Dermis blood vessel endothelial cell (primary cell): ENCODE measurements at places on chromosomes 3 and 15. TPM values are rescaled to one million over a fixed set of nuclear protein-coding genes. Genes with fewer than 3 reads are reported as not detected.

The MORF4L1 gene
- 410 and 468 TPM in 2 replicates for total RNA-seq

- DNase-seq, result no peak
Measured at GRCh38 chr15:80990955-80991354, 1.3 kb upstream of the MESD start.

GRCh38 chr3:114128231-114128630 is 50.6 kb downstream of the DRD3 start:
- DNase-seq, result peak; percentile 44

The HDC gene
- not detected in 2 replicates for total RNA-seq

DNA sequence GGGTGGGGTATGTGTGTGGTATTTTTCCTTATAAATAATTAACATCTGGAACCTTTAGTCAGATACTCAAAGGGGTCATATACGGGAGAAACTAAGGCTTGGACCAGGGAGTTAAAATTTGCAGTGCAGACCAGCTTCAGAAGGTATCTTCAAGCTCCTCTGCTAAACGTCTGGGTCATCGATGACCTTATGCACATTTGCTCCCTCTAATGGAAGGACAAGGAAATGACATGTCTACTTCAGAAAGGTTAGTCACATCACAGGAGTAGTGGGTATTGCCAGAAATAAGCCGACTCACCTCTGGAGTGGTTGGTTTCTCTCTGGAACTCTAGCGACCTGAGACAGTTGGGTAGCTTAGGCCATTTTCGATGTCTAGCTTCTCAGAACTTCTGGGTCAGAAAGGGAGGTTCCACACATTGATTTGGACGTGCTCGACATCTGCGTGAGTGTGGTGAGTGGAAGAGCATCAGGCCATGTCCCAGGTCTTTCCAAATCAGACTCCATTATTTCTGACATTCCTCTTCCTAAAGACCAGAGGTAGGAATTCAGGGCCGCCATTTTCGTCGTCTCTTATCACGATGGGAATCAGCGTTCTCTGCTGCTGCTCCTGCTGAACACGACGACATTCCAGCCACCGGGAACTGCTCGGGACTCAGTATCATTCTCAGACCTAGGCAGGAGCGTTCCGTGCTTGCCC is 31.8 kb upstream of the RASA2 start:
- DNase-seq, result peak; percentile 89

The EAF1 gene
- total RNA-seq, result 23.6 and 25.7 TPM in 2 replicates

GRCh38 chr3:129845956-129846355 is 47.6 kb downstream of the TMCC1 start:
- no peak for DNase-seq

DNA sequence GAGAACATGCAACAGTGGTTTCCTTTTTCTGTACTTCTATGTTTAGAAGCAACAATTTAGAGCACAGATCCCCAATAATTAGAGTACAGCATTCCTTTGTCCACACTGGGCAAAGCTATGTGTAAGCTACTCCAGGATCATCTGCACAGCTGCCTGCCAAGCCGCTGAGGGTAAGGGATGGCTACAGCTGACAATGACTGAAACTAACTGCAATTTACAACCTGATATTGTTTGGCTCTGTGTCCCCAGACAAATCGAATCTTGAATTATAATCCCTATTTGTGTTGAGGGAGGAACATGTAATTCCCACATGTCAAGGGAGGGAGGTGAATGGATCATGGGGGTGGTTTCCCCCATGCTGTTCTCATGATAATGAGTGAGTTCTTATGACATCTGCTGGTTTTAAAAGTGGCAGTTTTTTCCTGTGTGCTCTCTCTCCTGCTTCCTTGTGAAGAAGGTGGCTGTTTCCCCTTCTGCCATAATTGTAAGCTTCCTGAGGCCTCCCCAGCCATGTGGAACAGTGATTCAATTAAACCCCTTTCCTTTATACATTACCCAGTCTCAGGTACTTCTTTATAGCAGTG is 54.8 kb upstream of the TNFSF10 start:
- DNase-seq, result no peak

GRCh38 chr15:76345880-76346668 is 9.5 kb downstream of the ISL2 start:
- DNase-seq, result no peak

DNA sequence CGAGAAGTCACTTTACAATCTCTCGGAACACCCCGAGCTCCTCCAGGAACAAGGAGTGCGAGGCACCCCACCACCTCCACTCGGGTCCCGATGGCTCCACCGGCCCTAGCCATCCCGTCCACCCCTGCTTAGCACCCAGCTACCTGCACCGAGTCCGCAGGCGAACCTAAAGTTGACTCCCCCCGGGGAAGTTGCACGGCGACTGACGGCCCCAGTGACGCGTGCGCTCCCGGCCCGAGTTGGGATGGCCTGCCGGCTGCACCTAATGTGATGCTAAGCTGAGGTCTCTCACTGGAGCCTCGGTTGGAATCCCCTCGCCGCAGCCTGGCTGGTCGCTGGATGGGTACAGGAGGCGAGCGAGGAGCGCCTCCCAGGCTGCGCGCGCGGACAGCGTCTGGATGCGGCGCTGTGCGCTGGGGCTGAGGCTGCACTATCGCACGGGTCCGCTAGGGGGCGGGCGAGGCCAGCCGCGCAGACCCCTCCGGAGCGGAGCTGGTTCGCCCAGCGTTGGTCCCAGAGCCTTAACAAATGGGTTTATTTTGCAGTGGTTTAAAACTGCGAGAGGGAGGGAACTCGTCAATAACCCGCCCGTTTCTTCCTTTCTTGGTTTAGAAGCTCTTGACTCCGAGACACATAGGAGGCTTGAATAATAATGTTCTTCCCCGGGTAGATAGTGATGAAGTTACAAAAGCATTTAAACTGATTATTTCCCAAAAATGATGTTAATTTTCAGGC is at the start of gene OXTR:
OXTR (minus strand) TSS at position 526 of the 735 bp plus-strand sequence. CDS start 1,426 bp downstream, outside the sequence.
- peak; percentile 81 for DNase-seq

DNA sequence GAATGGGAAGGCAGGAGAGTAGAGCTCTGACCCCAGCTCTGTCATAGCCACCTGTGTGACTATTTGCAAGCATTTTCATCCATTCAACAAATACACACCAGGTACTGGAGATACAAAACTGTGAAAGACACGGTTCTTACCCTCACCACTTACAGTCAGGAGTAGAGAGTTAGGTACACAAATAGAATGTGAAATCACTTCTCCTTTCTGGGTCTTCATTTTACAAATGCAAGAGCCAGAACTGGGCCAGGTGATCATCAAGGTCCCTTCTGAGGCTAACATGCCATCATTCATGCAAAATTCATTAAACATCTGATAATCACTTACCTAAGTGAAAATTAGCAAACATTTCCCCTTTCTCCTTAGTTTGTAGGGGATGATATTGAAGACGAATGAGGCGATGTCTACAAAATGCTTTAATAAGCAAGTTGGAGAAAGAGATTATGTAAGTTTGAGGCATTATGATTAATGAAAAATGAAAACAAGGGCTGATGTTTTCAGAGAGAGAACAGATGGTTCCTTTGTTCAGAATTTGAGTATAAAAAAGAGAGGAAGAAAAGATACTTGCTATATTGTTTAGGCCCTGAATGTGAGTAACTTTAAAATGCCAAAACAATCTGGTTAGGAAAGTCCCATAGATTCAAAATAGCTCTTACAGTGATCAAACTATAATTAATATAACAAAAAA is 88.6 kb downstream of the LPP start:
- DNase-seq, result peak; percentile 32

The STRC gene
- total RNA-seq, result 0.33 TPM in 1 of 2 replicates, not detected in the other

- peak; percentile 83 for DNase-seq
Measured at GRCh38 chr15:35293353-35294130, 208.4 kb upstream of the NANOGP8 start.

DNA sequence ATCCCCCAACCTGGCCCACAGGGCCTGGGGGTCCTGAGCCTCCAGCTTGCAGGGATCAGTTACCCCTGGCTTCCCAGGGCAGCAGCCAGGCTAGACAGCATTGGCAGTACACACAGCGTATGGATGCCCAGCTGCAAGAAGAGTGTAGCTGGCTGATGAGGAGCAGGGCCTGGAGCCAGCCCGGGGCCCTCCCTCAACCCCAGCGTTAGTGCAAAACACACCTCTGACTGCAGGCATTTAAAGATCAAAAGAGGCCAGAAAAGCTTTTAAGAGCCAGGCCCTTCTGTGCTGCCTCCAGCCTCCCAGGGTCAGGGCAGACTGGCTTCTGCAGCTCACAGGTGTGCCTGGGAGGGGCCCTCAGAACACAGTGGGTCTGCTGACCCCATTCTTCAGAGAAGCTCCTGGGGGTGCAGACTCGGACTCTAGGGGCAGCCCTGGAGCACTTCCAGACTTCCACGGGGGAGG is 110.6 kb downstream of the ETFA start:
- DNase-seq, result no peak

- no peak for DNase-seq
Measured at GRCh38 chr3:81859524-81859923, 98.1 kb upstream of the GBE1 start.

- no peak for DNase-seq
Measured at GRCh38 chr15:97446138-97446537, 514.4 kb upstream of the ARRDC4 start.

DNA sequence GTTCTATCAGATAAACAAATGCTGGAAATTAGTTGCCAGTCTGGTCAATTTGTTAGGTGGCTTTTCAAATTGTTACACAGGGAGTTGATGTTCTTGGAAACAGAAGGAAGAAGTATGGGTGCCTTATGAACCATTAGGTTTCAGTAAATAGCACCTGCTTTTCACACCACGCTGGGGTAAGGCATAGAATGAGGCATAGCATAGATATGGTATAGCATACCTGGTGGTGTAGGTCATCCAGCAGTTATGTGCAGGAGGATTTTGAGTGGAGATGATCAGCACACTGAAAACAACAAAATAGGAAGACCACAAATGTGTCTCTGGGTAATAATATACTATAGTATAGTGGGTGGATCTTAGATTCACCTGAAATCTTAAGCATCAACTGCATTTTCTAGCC is 121.4 kb downstream of the GMPS start:
- no peak for DNase-seq

- no peak for DNase-seq
Measured at GRCh38 chr15:37046876-37047614, 53.3 kb downstream of the MEIS2 start.

The CATSPER2 gene
- 0.17 and 0.33 TPM in 2 replicates for total RNA-seq

- no peak for DNase-seq
Measured at GRCh38 chr15:55827204-55827603, 84.3 kb upstream of the PRTG start.

DNA sequence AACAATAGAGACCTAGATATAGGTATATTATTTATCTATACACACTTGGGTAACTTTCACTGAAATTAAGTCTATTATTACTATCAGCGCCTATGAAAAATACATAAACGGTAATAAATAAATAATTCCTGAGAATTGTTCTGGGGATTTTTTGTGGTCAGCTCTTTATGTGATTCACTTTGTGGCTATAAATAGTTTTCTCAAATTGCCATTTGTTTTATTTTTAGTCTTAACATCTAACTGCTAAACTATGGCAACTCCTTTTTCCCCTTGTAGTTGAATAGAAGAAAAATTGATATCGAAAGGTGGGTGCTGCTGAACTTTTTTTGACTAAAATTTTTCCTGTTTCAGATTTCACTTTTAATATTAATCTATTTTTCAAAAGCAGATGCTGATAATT is 189.0 kb downstream of the VGLL3 start:
- no peak for DNase-seq

The NANOGP8 gene
- total RNA-seq, result not detected in 2 replicates

- peak; percentile 67 for DNase-seq
Measured at GRCh38 chr3:133927540-133928066, 31.9 kb upstream of the RAB6B start.

The CAMKV gene
- total RNA-seq, result not detected in 2 replicates

DNA sequence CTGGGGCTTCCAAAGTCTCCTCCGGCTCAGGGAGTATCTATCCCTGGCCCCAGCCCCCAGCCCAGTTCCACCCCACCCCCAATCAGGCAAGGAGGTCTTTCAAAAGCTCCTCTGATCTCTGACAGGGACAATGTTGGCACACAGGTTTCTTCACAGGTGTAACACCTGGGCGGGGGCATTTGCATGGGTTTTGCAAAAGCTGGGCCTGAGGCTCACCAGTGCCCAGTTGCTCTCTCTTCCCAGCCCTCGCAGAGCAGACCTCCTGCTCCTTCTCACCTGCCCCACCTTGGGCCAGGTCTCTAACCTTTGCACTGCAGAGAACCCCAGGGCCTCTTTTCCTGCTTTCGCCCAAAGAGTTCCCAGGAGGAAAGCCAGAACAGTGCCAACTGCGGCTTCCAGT is 8.6 kb upstream of the CSK start:
- no peak for DNase-seq

The GADL1 gene
- not detected in 2 replicates for total RNA-seq

The SERINC4 gene
- not detected in 2 replicates for total RNA-seq

- DNase-seq, result peak; percentile 67
Measured at GRCh38 chr3:67094774-67095173, 96.7 kb downstream of the KBTBD8 start.

The RLBP1 gene
- not detected in 2 replicates for total RNA-seq

The A4GNT gene
- total RNA-seq, result not detected in 2 replicates

- DNase-seq, result no peak
Measured at GRCh38 chr3:81658322-81658997, 103.0 kb downstream of the GBE1 start.

The GREM1 gene
- total RNA-seq, result 0.47 and 1.2 TPM in 2 replicates
